ENCODE measurements at places on chromosomes 6 and 20.

GRCh38 chr6:170073846-170074245 is 217.0 kb downstream of the DLL1 start:
- no peak for DNase-seq

DNA sequence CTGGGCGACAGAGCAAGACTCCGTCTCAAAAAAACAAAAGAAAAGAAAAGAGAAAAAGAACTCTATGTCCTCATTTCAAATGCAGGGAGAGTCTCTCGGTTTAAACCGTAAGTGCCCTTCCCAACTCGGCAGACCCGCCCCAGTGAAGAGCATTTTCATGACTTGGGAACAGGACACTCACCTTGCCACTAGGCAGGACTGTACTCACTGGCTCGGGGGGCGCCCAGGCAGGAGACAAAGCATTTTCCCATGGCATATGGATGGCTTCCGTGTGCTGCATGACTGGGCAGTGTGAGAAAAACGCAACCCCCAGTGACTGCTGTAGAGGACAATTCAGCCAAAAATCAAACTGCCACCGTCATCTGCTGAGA is 23.7 kb upstream of the MRGBP start:
- DNase-seq, result no peak

DNA sequence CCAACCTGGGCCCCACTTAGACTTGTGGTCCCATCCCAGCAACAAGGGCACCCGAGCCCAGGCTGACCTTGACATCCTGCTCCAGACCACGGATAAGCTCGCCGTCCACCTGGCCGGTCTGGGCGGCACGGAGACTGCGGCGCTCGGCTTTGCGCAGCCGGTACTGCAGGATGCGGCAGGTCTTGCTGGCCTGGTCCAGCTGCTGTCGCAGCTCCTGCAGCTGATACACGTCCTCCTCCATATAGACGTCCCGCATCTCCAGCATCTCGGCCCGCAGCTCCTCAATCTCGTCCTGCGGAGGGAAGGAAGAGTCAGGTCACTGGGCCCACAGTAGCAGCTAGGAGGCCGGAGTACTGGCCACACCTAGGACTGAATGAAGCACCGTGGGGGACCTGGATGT is 36.8 kb upstream of the TLDC2 start:
- no peak for DNase-seq

DNA sequence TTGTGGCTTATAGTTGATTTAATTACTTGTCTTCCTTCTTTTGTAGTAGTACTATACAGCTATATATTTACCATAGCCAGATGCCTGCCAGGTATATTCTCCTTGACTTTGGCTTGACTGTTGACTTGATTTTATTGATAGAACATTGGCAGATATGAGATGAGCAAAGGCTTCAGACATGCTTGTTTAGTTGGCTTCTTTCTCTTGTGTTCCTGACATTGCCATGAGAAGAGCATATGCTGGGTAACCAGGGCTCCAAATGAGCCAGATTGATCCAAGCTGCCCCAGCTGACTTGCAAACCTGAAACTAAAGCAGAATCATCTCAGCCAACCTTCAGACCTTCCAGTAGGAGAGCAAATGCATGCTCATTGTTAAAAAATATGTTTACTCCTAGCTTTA is 508.1 kb upstream of the BTBD3 start:
- no peak for DNase-seq

- DNase-seq, result peak; percentile 6
Measured at GRCh38 chr20:60007464-60007863, 49.2 kb downstream of the CDH26 start.

- no peak for DNase-seq
Measured at GRCh38 chr20:32017711-32018251, 7.5 kb downstream of the CCM2L start.

DNA sequence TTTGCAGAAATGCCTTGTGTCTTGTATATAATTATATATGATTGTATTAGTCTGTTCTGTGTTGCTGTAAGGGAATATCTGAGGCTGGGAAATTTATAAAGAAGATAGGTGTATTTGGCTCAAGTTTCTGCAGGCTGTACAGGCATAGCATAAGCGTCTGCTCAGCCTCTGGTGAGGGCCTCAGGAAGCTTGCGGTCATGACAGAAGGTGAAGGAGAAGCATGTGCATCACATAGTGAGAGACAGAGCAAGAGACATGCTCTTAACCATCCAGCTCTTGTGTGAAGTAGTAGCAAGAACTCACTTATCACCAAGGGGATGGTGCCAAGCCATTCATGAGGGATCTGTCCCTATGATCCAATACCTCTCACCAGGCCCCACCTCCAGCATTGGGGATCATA is 6.5 kb downstream of the DCBLD1 start:
- DNase-seq, result no peak

GRCh38 chr20:20085071-20085470 is 32.7 kb downstream of the CFAP61 start:
- DNase-seq, result peak; percentile 16

GRCh38 chr6:124226396-124226795 is 422.7 kb downstream of the NKAIN2 start:
- peak; percentile 73 for DNase-seq

DNA sequence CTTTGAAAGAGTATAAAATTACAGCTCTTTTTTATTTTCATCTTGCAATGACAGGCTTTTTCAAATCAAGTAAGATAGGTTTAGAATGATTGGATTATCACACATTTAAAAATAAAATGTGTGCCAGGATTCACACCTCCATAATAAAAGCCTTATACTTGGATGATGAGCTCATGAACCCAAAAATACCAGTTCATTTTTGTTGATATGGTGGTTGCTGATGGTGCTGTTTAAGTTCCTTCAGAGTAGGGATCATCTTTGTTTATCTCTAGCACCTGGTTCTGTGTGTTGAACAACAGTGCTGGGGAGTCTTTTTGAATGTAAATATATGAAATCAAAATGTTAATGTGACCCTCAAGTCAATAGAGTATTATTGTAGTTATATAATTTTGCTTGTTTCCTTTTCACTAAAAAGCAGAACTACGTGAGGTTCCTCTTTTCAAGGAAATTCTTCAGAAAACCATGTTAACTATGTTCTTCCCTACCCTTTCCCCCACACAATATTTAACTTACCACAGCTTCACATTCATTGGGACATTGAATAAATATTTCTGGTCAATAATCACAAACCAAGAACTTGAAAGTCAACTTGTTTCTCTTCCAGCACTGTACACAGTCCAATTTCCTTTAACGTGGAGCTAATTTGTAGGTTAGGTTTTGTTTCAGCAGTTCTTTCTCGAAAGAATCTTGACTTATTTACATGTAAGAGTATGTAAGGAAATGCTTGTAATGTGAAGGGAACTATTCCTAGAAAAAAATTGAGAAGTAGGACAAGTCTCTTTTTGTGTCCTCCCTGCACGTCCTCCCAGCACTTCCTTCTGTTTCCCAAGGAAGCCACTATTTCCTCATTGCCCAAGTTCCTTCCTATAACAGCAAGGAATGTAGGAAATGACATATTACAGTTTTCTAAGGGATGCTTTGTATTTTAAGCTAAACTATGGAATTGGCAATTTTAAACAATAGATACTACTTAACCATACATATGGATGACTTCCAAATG is 945.9 kb upstream of the CITED2 start:
- DNase-seq, result no peak

DNA sequence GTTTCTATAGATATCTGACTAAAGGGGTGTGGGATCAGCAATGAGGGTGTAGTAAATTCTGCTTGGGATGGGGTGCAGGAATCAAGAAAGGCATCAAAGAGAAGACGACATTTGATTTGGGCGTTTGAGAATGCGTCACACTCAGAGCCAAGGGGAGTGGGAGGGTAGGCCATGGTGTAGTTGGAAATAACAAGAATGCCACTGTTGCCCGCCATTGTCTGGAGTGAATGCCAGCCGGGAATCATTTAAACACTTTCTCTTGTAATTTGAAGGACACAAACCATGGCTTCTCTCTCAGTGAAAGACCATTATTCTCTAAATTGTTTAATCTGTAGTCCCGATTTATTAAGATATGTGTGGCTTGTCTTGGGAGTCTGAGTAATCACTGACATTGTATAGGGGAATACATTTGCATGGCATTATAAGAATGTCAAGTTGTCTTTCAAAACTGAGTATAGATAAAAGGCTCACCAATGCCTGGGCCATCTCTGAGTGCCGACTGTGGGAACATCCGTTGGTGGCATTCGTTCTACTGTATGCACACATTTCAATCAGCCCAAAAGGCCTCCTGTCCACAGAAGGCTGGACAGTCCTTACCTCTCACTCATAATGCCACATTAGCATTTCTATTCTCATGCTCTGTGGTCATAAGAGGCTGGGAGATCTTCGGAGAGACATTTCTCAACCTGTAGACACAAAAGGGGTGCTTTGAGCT is 777.8 kb downstream of the KIF16B start:
- DNase-seq, result no peak

DNA sequence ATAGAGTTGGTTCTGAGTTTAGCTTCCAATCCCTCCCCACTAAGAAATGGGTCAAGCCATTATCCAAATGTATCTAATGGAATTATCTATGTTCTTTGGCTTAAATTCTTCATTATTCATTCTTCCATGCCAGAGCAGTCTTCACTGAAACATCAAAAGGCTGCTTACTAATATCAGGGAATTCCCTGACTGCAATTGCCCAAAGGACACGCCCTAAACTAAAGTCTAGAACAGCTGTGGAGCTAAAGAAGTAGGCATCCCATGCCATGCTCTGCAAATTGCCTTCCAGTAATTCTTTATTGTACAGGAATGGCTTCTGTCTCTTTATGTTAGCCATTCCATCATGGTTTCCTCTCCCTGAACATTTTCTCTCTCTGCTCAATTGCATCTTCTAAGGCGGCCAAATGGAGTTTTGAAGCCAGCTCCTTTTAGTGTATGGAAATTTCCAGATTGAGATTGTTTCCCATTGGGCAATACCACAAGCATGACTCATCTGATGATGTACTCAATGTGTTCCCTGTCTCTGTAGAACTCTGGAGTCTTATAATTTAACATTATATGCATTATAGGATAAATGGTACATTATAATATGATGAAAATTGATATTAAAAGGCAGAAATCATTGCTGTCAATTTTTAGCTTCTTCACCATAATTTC is 28.8 kb upstream of the TSHZ2 start:
- peak; percentile 85 for DNase-seq

- DNase-seq, result no peak
Measured at GRCh38 chr6:8329562-8329961, 105.8 kb downstream of the SLC35B3 start.

DNA sequence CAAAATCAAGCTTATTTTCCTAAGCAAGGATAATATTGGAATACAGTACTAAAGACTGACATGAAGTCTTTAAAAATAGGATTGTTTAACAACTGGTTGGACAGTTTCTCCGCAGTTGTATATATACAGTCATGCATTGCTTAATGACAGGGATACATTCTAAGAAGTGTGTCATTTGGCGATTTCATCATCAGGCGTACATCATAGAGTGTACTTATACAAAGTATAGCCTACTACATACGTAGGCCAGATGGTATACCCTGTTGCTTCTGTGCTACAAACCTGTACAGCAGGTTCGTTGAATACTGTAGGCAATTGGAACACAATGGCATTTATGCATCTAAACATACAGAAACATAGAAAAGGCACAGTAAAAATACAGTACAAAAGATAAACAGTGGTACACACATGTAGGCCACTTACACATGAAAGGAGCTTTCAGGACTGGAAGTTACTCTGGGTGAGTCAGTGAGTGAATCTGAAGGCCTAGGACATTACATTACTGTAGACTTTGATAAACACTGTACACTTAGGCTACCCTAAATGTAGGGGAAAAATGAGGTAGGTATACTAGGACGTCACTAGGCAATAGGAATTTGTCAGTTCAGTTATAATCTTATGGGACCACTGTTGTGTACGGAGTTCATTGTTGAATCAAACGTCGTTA is 20.1 kb downstream of the HECA start:
- no peak for DNase-seq
